Fibroblast of the aortic adventitia (primary cell): ENCODE measurements at places on chromosomes 12 and 14.

- peak; percentile 2 for DNase-seq
Observed at GRCh38 chr14:104601786-104602185, 2.8 kb downstream of the TMEM179 start.

DNA sequence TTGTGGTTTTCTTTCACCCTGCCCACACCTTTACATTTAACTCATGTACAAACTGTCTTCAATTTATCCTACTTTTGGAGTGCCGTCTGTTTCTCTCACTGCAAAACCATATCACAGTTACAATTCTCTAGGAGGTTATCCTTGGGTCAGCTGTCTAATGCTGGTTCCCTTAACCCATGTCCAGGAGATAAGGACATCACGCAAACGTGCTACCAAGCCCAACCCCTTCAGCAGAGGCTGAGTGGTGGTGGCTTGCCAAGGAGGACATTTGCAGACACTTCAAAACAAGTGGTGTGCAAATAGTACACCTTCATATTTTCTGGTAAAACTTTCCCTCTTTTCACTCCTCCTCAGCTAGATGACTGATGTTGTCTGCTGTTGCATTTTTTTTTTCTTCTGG is 167.9 kb downstream of the PAX9 start:
- no peak for DNase-seq

DNA sequence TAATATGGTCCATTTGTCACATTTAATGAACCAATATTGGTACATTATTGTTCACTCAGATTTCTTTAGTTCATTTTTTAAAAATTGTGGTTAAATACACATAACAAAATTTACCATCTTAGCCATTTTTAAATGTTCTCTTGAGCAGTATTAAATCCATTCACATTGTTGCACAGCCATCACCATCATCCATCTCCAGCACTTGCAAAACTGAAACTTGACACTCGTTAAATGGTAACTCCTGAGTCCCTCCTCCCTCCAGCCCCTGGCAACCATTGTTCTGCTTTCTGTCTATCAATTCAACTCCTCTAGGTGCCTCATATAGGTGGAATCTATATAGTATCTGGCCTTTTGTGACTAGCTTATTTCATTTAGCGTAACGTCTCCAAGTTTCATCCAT is 86.4 kb downstream of the ACACB start:
- DNase-seq = no peak

- DNase-seq = no peak
Observed at GRCh38 chr12:110533607-110534006, 31.5 kb downstream of the RAD9B start.

GRCh38 chr14:98751110-98751509 is 520.9 kb downstream of the BCL11B start:
- DNase-seq = no peak

GRCh38 chr12:111686574-111687105 is 787 bp downstream of the ACAD10 start:
- DNase-seq = peak; percentile 14

DNA sequence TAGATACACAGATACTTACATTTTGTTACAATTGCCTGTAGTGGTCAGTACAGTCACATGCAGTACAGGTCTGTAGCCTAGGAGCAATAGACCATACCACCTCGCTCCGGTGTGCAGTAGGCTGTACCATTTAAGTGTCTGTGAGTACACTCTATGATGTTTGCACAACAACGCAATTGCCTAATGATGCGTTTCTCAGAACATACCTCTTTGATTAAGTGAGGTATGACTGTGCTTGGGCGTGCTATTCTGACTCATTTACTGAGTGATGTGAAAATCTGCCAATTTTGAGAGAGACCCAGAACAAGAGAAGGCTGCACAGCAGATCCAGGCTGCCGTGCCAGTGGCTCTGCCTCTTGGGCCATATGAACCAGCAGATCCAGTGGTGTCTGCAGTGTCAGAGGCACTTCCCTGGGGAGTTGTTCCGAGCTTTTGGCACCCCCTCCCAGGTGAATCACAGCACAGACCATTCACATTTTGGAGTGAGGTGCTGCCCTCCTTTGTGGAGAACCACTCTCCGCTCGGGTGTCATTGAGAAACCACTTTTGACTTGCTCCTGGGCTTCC is 20.4 kb downstream of the DLK1 start:
- DNase-seq = peak; percentile 89

DNA sequence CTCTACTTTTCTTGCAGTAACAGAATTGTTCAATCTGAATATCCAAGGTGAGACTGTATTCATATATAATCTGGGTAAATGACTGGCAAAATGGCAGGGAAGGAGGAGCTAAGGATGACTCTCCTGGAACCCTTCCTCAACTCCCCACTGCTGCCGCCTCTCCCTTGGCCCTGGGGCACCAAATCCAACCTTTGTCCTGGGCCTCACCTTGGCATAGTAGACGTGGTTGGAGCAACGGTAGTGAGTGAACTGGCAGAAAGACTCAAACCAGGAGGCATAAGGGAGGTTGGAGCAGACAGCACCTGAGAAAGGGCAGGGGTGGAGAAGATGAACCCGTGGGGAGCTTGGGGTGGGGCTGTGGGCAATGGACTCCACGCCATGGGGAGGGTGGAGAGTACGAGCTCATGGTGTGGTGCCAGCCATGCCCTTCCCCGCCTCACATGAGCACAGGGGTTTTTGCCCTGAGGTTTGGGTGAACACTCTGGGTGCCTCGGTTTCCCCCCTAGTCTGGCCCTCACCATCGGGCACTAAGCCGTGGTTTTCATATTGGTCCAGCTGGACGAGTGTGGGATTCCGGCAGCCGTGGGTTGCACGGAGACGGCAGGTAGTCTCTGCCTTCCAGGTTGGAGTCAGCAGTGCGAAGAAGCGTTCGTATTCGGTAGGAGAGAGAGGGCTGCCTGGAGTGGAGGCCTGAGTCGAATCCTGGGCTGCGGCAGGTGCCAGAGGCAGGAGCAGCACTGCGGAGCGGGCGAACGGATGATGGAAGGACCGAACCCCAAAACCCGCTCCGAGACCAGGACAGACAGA is 753 bp downstream of the ACRBP start:
- DNase-seq = no peak

- no peak for DNase-seq
Observed at GRCh38 chr14:104795781-104796686, 486 bp upstream of the AKT1 start.

- no peak for DNase-seq
Observed at GRCh38 chr14:75607044-75607443, 28.6 kb downstream of the FLVCR2 start.

DNA sequence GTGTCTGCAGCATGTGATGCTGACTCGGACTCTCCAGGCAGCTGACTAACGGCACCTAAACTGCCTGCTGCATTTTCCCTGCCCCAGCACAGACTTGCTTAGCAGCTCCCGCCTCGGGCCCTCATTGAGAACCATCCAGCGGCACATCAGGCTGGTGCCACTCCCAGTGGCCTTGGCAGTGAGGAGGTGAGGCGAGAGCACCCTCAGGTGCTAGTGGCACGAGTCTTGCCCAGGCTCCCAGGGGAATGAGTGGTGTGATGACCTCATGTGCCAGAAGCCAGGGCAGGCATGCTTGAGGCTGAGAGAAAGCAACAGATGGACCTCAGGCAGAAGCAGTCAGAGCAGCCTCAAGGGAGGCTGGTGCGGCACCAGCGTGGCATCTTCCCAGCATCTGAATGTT is 60.2 kb downstream of the PRKCH start:
- no peak for DNase-seq

- DNase-seq = no peak
Observed at GRCh38 chr12:58804749-58805148, 115.6 kb downstream of the LRIG3 start.

DNA sequence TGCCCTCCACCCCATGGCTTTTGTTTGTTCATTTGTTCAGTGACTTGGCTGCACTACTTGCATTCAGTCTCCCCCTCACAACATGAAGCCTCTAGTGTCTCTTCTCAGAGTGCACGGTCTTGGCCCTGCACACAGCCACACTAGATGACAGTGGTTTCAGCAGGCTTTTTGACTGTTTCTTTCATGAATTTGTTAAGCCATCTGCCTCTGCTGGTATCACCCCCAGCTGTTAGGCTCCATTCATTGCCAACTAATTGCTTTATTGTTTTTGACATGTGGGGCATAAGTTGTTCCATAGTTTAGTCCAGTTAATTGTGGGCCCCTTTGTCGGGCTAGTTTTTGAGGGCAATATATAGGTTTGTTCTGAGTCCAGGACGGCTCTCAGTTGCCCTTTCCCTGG is 18.8 kb downstream of the OS9 start:
- DNase-seq = no peak

- no peak for DNase-seq
Observed at GRCh38 chr12:42935756-42936155, 346.2 kb upstream of the PRICKLE1 start.

DNA sequence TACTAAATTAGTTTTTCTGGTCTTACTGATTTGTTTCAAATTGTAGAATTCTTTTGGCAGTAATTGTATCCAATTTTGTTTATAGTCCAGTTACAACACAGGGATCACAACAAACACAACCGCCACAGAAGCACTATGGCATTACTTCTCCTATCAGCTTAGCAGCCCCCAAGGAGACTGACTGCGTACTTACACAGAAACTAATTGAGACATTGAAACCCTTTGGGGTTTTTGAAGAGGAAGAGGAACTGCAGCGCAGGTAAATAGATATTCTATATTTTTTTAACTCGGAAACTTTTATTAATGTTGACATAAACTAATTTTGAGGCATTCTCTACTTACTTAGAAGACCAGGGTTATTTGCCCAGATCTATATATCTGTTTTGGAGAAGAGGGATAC is 17.8 kb downstream of the PAPOLA start:
- DNase-seq = no peak

GRCh38 chr12:57086493-57087009 is 2.4 kb upstream of the NAB2 start:
- peak; percentile 76 for DNase-seq

- DNase-seq = no peak
Observed at GRCh38 chr12:123033392-123034021, 53.0 kb downstream of the ARL6IP4 start.

- peak; percentile 97 for DNase-seq
Observed at GRCh38 chr12:62730649-62731048, 204.3 kb downstream of the PPM1H start.

- no peak for DNase-seq
Observed at GRCh38 chr14:34438438-34438837, 23.6 kb downstream of the SPTSSA start.

DNA sequence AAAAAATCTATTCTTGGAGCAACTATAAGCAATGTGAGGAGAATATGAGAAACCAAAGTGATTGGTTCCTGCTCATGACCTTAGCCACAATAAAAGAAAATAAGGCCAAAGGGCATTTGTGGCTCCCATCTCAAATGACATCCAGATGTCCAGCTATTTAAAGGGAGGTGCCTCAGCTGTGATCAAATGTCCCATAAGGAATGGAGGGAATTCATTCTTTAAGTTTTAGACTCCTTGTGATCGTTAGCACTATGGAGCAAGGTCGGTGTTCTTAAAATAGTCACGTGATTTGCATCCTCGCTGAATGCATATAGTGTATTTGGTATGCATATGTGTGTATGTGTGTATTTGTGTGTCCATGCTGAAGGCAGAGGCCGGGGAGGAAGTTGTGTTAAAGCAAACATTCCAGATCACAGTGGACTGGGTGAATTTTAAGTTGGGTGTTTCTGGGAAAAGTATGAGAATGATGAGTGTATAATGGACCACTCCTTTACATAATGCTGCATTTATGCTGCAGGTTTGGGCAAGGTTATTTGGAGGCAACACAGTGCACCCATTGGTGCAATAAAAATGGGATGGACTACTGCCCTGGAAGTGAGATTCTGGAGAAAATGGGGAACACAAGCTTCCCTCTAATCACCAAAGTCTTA is 5.6 kb upstream of the E2F7 start:
- DNase-seq = no peak

DNA sequence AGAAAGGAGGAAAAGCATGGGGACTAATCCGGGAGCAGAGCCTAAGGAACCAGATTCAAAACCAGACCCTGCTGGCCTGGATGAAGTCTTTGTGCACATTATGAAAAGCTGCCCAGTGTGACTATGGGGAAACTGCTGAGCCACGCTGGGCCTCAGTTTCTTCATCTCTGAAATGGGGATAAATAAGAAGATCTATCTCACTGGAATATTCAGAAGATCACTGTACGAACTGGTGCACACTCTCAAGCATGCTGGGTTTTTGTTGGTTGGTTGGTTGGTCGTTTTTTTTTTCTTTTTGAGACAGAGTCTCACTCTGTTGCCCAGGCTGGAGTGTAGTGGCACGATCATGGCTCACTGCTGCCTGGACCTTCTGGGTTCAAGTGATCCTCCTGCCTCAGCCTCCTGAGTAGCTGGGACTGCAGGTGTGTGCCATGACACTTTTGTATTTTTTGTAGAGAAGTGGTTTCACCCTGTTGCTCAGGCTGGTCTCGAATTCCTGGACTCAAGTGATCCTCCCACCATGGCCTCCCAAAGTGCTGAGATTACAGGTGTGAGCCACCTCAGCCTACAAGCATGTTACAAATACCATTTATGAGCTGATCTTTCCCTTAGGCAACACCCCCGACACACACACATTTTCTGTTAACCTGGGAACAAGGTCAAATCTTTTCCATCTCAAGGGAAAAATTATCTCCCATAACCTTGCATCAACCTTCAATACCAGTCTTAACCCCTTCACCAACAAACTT is 33.4 kb upstream of the CORO1C start:
- DNase-seq = no peak

DNA sequence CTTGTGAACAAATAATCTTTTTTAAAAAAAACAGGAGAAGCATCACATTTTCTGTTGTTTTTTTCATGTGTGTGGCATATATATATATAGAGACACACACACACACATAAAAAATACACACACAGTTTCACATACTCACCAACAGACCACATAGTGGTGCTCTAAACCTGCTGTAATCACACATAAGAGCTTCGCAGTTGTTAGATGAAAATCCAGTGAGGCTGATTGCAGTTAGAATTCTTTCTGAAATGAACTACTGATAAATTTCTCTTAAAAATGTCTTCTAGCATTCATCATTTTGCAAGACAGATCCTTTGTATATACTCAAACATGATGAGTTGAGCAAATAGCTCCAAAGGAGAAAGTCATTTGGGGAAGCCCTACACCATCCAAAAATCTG is 434.3 kb upstream of the STXBP6 start:
- DNase-seq = no peak

DNA sequence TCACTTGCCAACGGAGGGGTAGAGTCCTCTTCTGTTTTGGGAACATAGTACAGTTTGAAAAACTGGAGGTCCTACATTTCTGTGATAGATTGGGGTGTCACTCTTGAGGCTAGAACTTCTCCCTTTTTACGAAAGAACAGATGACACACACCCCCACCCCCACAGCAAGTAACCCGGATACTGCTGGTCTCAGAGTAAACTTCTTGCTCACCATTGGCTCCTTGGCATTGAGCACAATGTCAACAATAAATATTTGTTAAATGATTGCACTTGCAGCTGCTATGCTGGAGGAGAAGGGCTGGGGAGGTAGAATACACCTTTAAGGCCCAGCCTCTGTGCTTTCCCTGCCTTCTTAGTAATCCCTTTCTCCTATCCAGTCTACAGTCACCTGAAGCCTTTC is 149.8 kb downstream of the TGFB3 start:
- no peak for DNase-seq

- DNase-seq = peak; percentile 2
Observed at GRCh38 chr14:21668377-21668776, 5.2 kb downstream of the OR4E1 start.
